ENCODE measurements at places on chromosomes 6 and 20. TPM values are rescaled to one million over a fixed set of nuclear protein-coding genes. Genes with fewer than 3 reads are reported as not detected.

DNA sequence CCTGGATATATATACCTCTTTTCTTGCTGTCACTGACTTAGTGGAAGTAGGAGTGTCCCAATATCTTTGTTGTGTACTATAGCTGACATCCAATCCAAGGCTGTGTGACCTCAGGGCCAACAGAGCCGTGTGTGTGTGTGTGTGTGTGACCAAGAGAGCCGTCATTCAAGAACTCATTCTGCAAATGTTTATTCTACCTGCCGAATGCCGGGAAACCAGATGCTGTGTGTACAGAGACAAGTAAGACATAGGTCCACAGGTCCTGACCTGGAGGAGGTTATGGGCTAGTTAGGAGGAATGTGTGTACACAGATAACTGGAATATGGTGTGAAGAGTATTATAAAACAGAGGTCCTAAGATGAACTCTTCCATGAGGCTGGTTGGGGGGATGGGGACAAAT is 190.0 kb downstream of the DHX35 start:
- no peak overlapping the region for H3K4me3 ChIP-seq
- no peaks in the 10 kb centered on the region for H3K4me1 ChIP-seq
- DNase-seq: no peak
- no peak overlapping the region for H3K27ac ChIP-seq
- peaks cover 10% of the 10 kb centered on the region for H3K27me3 ChIP-seq
- H3K36me3 ChIP-seq: no peaks in the 10 kb centered on the region

- peaks cover 36% of the 10 kb centered on the region for H3K4me1 ChIP-seq
- H3K27me3 ChIP-seq: no peaks in the 10 kb centered on the region
- H3K36me3 ChIP-seq: no peaks in the 10 kb centered on the region
- H3K27ac ChIP-seq: peak overlapping the region; percentile 35
- H3K4me3 ChIP-seq: peak overlapping the region; percentile 61
- DNase-seq: peak; percentile 88
Observed at GRCh38 chr6:107657755-107658461, 166.2 kb downstream of the SCML4 start.

DNA sequence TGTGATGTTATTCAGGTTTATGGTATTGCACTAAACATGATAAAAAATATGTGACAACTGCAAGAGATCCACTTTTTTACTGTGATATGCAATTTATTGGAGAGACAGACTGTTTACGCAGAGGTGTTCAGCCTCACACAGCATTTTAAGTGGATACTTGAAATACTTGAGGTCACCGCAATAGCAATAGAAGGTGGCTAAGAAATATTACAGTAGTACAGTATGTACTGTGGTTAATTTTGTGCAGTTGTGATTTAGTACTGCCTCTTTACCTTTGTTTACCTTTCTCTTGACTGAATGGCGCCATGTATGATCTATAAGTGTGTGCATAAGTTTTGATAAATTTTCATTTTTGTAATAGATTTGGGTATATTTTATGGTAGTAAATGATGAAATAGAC is 17.4 kb downstream of the MACROD2 start:
- no peaks in the 10 kb centered on the region for H3K4me1 ChIP-seq
- DNase-seq: no peak
- H3K4me3 ChIP-seq: no peak overlapping the region
- no peak overlapping the region for H3K27ac ChIP-seq
- no peaks in the 10 kb centered on the region for H3K36me3 ChIP-seq
- no peaks in the 10 kb centered on the region for H3K27me3 ChIP-seq

DTNBP1 gene
- total RNA-seq: 12.6 TPM
